ENCODE measurements at places on chromosomes 16 and 17.
A peak's percentile ranks its signal among the peaks of the same experiment; 100 is the strongest.

- peak; percentile 69 for DNase-seq
These were observed 24.3 kb downstream of the POLR3E start for GRCh38 chr16:22321340-22322001.

GRCh38 chr16:84911486-84912216 lies 91.9 kb downstream of the CRISPLD2 start:
- no peak for DNase-seq

GRCh38 chr16:80092681-80093080 lies 448.1 kb upstream of the DYNLRB2 start:
- DNase-seq = no peak

DNA sequence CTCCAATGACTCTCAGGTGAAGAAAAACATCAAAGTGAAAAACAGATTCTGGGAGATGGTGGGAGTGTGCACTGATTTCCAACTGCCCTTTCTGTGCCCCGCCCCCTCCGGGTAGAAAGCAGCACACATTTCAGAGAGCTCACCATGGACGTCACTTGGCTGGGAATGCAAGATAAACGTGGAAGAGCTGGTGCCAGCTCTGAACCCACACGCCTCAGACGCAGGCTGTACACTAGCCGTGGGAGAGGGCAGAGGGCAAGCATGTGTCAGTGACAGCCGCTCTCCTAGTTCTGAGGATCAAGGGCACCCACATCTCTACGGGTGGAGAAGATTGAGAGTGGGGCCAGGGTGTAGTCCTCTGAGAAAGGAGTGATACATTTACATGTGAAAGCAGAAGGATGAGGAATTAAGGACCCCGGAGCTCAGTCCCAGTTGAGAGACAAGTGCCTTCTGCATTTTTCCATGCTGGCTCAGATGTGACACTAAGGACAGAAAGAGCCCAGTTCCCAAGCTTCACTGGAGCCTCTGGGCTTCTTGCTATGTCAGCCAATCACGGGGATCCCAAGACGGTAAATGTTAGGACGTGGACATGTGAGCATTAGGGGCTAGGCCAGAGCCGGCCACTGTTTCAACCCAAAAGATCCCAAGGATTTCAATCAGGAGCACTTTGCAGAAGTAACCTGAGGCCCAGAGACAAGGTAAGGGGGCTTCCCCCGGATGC lies 101.3 kb downstream of the ZFHX3 start:
- no peak for DNase-seq

DNA sequence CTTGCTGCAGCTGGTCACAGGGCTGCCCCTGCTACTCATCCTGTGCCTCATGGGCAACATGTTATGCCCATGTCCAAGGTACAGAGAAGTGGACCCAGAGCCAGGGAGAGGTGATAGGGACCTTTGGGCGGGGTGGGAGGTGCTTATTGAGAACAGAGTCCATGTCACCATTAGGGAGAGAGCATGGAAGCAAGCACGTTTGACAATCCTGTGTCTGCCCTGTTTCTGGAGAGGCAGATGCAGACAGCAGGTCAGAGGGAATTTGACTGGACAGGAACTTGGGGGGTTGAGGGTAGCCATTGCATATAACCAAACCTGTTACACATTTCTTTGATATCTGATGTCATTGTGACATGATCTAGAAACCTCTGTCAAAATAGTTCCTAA lies 14.3 kb upstream of the ARL4D start:
- DNase-seq = no peak

DNA sequence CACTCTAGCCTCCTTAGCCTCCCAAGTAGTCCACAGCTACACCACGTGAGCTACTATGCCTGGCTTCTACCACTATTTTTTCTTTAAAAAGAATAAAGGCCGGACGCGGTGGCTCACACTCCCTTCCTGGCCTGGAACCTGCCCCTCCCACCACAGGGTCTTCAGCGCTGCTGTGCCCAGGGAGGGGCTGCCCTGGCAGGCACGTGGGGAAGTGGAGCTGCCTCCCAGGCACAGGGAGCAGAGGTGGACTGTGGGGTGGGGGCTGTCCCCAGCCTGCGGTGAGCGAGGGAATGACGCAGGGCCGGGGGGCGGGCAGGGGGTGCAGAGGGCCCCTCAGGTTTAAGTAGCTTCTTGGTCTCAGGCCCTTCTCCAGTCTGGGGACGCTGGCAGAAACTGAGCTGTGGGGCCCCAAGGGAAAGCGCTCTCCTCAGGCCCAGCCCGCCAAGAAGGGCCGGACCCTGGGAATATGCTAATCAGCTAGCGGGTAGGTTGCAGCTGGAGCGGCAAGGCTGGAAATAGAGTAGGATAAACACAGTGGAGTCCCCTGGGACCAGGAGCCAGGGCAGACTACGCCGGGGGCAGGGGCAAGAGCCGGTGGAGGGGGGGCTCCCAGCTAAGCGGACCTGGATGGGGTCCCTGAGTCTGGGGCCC lies 46.8 kb downstream of the TIMM22 start:
- DNase-seq = no peak

GRCh38 chr16:5465714-5466113 lies 368.1 kb upstream of the EEF2KMT start:
- no peak for DNase-seq

DNA sequence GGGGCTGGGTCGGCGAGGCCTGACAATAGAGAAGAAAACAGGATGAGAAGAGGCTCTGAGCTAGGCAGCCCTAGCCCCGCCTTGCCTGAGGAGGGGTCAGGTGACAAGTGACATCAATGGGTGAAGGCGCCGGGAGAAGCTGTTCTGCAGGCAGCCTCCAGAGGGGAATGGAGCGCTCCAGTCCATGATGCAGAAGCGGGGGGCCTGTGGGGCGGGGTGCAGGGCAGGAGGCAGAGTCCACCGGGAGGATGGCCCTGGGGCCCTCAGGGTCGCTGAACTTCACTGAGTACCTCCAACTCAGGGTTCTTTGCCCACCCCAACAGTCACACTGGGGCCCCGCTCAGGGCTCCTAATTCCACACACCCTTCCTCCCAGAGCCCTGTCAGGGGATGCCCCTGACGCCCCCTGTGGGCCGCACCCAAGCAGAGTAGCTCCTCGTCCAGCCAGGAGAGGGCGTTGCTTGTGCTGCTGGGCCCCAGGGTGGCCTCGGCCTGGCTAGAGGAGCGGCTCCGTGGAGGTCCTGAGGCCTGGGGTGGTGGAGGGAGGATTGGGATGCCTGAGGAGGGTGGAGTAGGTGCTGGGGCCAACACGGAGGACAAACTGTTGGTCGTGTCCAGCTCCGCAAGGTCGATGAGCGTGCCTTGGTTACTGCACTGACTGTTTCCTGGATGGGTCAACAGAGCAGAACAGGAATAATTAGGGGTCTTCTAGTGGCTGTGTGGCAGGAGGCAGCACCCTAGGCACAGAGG lies 20.8 kb downstream of the GGA3 start:
- peak; percentile 13 for DNase-seq

- DNase-seq = no peak
These were observed 9.2 kb upstream of the KAT7 start for GRCh38 chr17:49779156-49779738.

GRCh38 chr17:284676-285355 lies 67.8 kb downstream of the RPH3AL start:
- no peak for DNase-seq

Measured in astrocyte of the spinal cord (primary cell).